ENCODE measurements at places on chromosomes 1 and 21.

- DNase-seq: no peak
Observed at GRCh38 chr1:86757272-86757984, 53.1 kb downstream of the SH3GLB1 start.

DNA sequence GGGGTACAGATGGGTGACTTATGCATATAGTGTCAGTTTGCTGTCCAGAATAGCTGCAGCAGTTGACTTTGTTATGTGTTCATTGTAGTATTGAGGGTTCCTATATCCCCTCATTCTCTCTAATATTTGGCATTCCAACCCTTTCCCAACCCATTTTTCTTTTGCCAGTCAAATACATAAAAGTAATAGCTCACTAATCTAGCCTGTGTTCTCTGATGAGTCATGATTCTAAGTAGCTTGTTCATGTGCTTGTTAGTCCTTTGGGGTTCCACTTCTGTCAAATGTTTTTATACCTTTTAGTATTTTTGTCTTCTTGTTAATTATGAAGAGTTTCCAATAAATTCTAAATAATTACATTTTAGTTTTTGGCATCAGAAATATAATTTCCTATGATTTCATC lies 99.2 kb upstream of the MROH9 start:
- no peak for DNase-seq

DNA sequence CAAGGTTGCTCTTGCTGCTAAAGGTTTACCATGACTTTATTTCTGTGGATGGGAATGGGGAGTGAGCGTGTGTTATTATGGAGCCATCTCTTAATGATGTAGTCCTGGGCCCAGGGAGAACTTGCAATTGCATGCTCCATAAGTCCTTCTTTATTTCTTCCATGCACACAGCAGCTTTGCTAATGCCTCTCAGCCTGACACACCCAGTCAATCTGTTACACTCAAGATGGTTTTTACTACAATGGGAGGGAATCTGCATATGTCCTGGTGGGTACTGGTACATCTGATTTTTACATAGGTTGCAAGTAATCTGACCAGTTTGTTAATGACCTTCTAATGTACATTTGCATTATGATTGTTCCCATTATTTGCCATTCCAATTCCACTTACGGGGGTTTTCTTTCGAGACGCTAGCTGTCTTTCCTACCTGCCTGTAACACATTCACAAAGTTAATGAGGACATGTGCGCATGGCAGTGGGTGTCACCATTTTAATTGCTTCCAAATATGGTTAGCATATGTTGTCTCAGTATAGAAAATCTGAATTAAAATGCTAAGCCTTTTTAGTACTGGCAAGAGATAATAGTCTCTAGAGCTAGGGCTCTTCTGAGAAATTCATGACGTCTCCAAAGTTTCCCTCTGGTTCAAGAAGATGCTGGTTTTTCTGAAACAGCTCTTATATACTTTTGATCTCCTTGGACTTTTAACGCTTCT lies 188.2 kb downstream of the GRIK1 start:
- DNase-seq: no peak

GRCh38 chr1:35282172-35282571 lies 13.7 kb downstream of the ZMYM4 start:
- DNase-seq: no peak

GRCh38 chr1:47578026-47578720 lies 140.3 kb downstream of the FOXD2 start:
- no peak for DNase-seq

DNA sequence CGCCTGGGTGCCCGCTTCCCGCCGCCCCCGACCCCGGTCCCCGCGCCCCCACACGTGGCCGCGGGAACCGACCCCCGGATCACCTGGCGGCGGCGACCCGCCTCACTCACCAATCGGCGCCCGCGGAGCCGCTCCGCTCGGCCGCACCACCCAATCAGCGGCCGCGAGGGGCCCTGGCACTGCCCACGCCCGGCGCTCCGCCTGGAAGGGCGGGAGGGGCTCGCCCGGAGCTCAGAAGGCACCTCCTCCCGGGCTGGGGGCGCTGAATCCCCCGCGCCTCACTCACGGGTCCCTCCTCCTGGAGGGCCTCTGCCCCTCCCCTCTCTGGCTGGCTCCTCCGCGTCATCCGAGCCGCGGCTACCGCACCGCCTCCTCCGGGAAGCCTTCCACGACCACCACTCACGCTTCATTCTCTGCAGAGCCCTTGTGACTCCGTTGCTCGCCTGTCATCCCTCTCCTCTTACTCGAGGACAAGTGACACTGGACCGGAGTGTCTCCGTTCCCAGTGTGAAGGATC lies 374 bp downstream of the SH2D5 start:
- DNase-seq: peak; percentile 34

DNA sequence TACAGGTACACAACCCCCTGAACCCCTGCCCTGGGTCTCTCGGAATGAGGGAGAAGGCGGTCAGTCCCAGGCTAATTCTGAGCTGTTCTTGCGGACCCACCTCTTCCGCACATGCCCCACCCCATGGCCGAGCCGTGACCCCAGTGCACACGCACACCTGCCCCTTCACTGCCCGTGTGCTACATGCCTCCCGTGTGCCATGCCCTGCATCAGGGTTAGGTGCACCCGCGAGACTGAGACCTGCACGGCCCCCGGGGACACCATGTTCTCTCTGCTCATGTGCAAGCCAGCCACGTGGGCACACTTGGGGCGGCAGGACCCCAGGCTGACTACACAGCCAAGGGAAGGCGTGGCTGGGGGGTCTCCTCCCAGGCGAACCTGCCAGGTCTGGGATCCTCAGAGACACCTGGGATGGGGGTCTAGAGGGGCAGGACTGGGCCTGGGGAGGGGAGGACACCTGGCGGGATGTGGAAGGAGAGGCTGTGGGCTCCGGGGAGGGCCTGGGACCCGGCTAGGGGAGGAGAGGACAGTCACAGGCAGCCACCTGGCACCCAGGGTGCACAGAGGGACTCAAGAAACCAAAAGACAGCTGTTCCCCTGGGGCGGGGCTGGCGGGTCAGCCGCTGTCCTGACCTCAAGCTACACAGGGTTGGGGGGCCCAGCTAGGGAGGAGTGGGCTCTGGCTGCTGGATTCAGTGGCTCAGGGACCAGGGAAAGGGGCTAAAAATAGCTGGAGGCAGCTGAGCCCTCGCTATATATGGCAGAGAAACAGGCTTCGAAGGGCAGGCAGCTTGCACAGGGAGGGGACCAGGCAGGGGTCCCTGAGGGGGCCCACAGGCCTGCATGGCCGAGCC lies 133.4 kb downstream of the CASZ1 start:
- DNase-seq: no peak

- no peak for DNase-seq
Observed at GRCh38 chr1:192488058-192488457, 87.5 kb upstream of the RGS1 start.

GRCh38 chr1:227764019-227764391 lies 28.8 kb downstream of the SNAP47 start:
- no peak for DNase-seq

- DNase-seq: no peak
Observed at GRCh38 chr1:180802813-180803212, 109.9 kb upstream of the KIAA1614 start.

DNA sequence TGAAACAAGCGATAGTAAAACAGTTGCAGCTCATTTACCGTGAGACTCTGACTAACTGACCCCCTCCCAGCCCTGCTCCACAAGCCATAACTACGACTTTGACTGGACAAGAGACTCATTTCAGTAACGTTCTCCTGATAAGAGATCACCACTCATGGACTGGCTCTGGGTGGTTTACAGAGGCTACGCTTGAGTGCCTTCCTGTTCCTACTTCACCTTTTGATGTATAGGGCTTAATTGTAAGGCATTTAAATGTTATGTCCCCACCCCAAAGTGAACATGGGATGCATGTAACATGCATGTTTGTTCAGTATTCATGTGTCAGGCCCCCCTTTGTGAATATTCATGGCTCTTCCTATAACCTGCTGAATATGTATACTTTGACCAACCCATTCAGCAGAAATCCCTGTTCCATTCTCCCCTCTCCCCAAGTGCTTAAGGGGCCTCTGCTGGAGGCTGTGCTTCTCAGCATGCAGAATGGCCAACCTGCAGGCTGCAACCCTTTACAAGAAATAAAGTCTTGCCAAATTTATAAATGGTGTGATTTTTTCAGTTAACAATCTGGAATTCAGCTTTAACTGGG lies 50.7 kb upstream of the SPOCD1 start:
- no peak for DNase-seq

DNA sequence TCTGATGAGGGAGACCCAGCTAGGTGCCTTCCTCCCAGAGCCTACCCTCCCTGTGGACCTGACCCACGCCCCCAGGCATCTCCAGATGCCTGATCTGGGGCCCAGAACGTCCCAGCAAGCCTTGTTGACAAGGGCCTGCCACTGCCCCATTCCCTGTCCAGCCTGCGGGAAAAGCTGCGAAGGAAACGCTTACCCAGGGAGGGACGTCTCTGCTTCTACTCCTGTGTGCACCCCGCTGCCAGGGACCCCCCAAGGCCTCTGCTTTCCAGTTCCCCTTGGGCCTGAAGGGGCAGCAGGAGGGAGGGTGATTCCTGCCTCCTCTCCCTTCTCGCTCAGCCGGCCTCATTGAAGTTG lies 11.6 kb upstream of the CLSTN1 start:
- no peak for DNase-seq

DNA sequence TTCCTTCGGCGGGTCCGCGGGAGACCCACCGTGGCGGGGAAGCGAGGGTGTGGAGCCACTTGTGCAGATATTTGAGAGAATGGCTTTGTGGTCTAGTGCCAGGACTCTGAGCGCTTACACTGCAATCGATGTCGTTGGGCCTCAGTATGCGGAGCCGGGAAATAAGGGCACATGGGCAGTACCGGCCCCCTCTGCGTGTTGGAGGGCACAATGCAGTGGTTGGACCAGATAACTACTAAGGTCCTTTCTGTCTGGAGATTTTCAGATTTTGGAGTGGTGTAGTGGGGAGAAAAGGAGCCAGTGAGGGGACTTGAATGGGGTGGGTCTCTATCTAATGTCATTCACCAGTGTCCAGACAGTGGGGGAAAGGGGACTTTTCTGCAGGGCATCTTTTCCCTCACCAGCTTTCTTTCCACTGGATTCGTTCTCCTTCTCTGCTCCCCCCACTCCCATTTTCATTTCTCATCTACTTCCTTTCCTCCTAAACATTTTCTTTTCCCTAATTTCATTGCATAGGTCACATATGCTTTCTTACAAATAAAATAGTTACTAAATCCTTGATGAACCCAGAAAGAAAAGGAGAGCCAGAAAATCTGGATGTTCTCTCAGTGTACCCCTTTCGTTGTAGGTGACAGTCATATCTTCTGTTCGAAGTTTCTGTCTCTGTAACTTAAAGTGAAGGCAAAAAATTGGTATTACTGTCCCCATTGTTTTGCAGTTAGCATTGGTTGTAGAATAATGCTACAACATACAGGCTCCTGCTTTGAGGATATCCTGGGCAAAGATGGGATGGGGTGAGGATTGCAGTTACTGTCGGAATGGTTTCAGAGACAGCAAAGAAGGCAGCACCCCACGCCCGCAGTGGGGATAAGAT lies 1.4 kb downstream of the ATF3 start:
- no peak for DNase-seq

DNA sequence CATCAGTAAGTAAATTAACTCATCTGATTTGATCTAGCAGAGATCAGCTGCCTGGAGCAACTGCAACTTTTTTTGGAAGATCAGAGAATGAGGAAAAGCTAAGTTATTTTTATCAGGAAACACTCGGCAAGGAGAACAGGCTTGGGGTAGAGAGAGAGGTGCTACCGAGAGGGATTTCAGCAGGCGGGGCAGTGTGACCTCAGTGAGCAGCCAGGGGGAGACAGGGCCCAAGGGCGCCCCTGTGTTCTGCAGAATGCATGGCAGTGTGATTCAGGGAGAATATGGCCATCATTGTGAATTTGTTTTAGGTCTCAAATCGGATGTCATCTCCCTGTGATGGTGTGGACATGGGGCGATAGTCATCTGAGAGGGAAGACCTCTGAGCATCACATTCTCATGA lies 484.1 kb upstream of the VAMP3 start:
- DNase-seq: no peak

DNA sequence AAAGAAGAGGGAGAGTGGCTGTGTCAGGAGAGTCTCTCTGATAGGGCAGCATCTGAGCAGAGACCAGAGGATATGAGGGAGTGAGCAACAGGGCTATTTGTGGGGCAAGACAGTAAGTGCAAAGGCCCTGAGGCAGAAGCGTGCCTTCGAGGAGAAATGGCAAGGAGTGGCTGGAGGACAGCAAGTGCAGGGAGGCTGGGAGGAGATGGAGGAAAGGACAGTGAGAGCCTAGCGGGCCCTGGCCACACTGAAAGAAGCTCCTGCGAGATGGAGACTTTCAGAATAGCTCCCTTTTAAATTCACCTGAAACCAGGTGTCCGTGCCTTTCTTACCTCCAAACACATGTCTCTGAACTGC lies 25.2 kb downstream of the EXOC8 start:
- DNase-seq: no peak

DNA sequence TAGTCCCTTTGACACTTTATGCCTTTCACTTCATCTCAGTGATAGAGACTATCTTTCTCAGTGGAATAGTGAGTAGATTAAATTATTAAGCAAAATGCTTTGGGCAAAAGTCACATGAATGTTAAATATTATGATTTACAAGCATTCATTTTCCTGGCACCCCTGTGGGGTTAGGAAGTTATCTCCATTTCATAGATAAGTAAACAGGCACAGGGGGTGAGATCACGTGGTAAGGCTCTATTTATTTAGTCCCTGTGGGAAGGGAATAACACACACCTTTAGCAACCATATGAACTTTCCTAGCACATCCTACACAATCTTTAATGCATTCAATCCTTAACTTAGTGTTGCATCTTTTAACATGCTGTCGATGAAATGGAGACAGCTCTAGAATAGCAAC lies 12.3 kb downstream of the PSMB2 start:
- no peak for DNase-seq

DNA sequence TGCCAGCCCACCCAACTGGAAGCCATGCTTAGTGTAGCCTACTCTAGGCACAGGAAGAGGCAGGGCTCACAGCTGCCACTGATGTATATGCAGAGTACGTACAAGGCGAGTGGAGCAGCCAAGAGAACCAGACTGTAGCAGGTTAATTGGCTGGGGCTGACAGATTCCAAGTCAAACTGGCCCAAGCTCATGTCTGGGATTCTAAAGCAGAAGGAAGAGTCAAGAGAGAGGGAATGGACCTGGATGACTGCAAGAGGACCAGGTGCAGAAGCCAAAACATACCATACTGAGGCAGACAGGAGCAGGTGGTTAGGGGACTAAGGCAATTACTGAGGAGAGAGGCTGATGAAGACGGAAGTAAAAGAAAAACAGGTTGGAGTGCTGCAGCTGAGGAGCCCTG lies 51.3 kb upstream of the LRRN2 start:
- peak; percentile 80 for DNase-seq

GRCh38 chr1:2544875-2545640 lies 11.1 kb upstream of the TNFRSF14 start:
- no peak for DNase-seq

- DNase-seq: no peak
Observed at GRCh38 chr21:45269861-45270260, 17.8 kb downstream of the POFUT2 start.

- no peak for DNase-seq
Observed at GRCh38 chr21:43352568-43353281, 74.2 kb downstream of the SIK1 start.
